ENCODE measurements at places on chromosomes 16 and 17.

DNA sequence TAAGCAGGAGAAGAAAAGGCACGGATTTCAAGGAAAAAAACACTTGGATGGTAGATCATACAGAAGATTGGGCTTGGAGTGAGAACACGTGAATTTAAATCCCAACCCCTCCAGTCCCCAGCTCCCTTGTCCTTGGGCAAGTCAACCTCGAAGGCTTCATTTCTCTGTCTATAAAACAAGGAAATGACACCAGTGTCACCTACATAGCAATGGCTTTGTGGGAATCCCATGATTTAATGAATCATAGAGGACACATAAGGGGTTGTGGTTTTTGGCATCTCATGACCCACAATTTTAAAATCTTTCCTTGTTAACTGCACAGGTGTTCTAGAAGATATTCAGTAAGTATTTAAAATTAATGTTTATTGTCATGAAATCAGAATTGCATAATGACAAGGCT is 8.2 kb upstream of the CCL2 start:
- no peak for DNase-seq

DNA sequence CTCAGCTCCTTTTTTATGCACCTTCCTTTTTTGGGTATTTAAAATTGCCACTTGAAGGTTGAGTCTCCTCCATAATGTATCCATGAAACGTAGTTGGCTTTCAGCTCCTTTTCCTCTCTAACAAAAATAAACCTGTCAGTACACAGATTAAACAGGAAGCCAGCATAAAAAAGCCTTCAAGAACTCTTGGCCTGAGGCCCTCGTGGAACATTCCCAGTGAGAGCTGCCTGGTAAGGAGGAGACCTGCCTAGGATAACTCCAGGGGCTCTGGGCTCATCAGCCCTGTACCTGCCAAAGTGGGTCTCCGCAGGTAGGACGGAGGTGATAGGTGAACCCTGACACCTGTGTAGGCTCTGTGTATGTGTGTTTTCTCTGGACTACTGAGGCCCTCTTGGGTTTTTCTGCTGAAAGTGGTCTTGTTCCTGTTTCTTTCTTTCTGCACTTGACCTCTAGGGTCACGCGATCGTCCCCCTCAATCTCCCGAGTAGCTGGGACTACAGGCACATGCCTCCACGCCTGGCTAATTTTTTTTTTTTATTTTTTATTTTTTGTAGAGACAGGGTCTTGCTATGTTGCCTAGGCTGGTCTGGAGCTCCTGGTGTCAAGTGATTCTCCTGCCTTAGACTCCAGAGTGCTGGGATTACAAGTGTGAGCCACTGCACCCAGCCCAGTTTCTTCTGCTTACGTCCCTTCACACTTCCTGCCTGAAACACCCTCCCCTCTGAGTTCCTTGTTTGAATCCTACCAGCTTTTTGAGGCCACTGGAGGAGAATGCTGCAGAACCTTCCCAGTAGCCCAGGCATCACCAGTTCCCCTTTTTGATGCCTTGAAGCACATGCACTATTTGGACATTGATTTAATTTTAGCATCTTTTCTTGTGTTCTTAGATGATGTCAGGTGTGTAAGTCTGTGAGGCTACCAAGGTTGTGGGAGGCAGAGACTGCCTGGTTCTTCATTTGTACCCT is 9.8 kb downstream of the PGS1 start:
- DNase-seq: no peak

DNA sequence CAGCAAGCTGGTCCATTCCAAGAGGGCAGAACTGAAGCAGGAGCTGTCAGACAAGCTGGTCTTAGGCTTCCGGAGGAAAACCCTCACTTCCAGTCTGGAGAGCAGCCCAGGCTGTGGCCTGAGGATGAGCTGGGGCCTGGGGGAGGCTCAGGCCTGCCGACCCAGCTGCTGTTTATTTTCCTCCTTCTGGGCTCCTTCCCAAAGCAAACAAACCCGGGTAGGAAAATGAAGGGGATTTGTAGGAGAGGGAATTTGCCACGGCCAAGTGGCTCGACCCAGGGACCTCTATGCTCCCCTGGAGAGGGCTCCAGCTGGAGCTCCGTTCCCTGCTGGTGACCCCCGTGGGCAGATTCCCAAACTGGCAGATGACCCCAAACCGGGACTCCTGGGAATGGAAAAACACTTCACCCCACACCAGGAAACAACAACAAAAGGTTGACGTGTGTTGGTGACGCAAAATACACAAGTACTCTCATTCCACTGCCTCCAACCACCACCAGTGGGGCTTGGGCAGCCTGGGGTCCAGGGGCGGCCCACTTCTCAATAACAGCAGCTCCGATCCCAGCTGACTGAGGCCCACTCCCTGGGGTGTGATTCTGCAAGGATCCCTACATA is 8.8 kb downstream of the JUP start:
- no peak for DNase-seq

DNA sequence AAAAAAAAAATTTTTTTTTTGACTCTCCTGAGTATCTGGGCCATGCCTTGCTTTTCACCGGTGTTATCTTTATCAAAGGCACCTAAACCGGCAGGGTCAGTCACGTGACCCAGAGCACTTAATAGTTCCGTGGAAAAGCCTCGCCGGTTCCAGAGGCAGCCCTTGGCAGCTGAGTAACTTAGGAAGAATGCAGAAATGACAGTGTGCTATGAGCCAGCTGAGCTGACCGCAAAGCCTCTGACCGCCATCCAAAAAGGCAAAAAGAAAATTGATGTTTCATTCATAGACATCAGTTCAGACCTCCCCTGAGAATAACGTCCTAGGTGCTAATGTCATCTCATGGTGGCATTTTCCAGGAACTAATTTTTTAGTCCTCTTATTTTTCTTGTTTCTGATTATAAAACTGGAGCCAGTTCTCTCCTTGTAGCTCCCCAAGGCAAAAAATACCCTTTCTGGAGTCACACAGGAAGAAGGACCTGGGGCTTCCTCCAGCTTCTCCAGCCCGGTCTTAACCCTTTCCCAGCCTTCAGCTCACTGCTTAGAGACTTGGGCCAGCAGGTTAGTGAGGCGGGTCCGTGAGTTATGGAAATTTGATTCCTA is 122.6 kb downstream of the SOCS1 start:
- DNase-seq: no peak

DNA sequence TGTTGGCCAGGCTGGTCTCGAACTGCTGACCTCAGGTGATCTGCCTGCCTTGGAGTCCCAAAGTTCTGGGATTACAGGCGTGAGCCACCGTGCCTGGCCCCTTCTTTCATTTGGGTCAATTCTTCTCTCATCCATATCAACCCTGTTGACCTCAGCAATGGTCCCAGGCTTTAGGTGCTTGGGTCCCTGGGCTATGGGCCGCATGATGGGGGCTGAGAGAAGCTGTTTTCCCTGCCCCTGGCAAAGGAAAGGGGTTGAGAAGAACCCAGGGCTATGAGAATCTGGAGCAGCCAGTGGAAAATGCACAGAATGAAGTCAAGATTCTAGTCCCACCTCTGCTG is 90.2 kb upstream of the TOB1 start:
- no peak for DNase-seq

DNA sequence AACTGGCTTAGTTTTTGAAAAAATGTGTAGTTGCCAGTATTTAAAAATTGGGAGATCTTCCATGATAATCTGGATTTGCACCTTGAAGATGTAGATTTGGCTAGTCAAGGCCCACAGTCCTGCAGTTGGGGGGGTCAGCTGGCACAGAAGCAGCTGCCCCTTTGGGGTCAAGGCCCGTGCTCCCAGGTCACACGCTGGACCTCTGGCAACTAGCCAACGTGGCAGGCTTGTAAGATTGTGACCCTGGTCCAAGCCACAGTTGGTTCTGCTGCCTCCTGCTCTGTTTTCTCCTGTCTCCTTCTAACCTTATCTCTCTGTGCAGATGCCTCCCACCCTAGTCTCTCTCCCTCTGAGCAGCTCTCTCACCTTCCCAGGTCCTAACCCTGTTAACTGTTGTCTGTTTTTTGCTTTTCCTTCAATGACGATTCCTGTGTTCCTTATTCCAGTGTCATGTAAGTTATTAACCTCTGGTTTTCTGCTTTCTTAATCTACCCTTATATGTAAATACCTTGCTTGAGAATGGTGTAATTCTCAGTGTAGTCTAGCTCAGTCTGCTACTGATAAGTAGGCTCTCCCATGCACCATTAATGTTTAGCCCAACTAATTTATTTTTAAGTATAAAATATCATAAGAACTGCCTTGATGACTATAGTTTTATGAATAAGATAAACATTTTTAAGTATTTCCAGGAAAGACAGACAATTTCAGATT is 27.9 kb downstream of the CLEC16A start:
- DNase-seq: no peak

DNA sequence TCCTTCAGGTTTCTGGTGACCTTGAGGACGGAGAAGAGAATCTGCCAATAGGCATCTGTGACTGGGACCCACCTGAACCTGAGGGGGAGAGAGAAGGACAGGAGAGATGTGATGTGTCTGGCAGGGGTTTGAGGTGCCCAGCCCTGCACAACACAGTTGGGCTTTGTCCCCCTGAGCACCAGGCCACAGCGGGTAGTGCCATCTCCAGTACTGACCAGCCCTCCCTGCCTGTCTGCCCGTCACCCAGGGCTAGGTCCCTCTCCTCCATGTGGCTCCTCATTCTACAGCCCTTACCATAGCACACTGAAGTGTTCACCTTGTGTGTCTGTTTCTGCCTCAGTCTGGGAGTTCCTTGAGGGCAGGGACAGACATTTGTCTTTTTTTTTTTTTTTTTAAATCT is 30.8 kb downstream of the NLRP1 start:
- no peak for DNase-seq

- no peak for DNase-seq
Measured at GRCh38 chr17:7058831-7059447, 15.0 kb upstream of the SLC16A11 start.

DNA sequence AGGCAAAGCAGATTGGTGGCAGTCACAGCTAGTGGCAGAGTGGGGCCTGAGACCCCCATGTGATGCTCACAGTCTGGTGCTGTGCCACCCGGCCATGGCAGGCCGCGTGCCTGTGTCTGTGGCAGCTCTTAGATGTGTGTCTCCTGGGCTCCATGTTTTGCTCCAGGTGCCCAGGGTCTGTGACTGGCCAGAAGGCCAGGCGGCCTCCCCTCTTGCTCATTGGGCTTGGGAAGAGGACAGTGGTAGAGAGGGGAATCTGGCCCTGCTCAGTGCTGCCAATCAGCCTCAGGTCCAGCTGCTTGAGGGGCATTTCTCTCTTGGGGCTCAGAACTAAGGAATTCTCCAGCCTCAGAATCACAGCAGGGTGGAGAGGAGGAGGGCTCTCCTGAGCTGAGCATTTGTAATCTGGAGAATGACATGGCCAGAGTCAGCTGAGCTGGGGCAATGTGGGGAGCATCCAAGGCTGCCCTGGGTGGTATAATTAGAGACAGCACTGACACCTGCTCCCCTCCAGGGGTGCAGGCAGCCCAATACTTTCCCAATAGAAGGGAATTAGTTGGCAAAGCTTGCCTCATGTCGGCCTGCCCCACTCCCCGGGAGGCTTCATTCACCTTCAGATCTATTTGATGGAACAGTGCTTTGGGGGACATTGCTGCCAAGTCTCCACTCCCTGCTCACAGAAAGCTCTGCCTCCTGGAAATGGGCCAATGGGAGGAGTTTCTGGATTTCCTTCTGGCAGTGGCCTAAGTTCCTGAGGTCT is 2.7 kb upstream of the LASP1NB start:
- DNase-seq: no peak

GRCh38 chr16:15492091-15492740 is 57.8 kb downstream of the BMERB1 start:
- no peak for DNase-seq

DNA sequence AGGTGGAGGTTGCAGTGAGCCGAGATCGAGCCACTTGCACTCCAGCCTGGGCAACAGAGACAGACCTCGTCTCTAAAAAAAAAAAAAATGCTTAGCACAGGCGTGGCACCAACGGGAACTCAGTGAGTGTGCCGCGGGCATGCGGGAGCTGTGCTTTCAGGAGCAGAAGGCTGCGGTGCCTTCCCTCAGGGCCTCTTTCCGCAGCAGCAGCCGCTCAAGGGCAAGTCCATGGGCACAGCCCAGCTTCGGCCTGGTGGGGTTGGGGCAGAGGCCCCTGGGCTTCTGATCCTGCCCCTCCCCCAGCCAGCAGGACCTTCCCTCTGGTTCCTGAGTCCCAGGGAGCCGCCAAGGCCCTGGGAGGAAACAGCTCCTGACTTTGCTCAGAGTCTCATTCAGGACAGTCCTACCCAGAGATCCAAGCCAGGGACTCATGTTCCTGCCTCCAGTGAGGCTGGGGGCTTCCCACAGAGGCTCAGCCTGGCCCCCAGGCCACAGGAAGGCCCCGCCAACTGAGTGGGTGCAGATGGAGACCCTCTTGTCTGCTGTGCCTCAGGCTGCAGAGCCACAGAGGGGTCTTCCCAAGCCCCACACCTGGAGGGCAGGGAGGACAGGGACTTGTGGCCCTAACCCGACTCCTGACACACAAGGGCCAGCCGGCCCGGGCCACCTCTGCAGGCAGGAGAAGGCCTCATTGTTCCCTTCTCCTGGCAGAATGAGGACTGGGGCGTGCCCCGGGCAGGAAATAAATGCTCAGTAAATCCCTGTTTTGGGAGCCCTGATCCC is 3.3 kb upstream of the ZG16B start:
- DNase-seq: no peak

DNA sequence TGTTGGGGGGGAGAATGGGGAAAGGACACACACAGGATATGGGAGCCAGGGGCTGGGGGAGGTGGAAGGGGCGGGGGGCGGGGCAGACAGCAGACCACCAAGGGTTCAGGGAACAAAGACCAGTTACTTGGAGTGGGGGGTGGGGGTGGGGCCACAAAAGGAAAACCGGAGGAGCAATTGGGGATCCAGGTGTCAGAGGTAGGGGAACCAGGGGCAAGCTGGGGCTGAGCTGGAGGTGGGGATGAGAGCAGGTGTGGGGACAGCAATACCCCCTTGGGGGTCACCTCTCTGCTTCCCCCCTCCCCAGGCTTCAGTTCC is 1.4 kb upstream of the ORAI3 start:
- no peak for DNase-seq

DNA sequence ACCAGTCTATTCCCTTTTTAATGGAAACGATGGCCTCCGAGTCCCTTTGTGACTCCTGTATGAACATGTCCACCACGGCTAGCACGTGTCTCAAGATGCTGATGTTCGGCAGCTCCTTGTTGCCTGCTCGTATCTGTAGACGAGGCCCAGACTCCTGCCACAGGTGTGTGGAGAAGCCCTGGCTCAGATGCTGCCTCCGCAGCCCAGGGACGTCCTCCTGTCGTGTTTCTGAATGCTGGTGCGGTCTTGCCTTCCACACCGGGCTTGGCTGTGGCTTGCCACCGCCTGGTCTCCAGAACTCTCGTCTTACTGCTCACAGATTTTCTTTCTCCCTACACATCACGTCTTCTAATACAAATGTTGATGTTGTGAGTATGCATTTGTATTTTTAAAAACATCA is 17.0 kb downstream of the FOXF1 start:
- DNase-seq: no peak

Data from stimulated activated CD4-positive, alpha-beta T cell treated with anti-CD3 and anti-CD28 coated beads, TNF-alpha, amount 100 ng/mL, for 1 hour (primary cell).